ENCODE measurements at places on chromosomes 6 and 20.
A peak's percentile ranks its signal among the peaks of the same experiment; 100 is the strongest.

DNA sequence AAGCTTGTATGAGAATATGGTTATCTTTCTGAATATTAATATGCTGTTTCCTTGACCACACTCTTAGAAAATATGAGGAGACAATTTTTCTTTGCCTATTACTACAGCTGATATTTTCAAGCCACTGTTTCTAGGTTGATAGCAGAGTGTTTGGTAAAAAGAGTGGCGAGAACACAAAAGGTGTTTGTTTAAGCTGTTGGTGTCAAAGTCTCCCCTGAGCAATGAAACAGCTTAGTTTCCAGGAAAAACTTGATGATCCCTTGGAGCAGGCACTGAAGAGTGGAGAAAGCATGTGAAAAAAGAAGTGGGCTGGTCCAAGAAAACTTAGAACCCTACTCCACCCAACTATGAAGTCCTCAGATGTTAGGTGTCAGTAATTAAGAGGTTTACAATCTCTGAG lies 182.7 kb downstream of the TFAP2B start:
- DNase-seq, result no peak

DNA sequence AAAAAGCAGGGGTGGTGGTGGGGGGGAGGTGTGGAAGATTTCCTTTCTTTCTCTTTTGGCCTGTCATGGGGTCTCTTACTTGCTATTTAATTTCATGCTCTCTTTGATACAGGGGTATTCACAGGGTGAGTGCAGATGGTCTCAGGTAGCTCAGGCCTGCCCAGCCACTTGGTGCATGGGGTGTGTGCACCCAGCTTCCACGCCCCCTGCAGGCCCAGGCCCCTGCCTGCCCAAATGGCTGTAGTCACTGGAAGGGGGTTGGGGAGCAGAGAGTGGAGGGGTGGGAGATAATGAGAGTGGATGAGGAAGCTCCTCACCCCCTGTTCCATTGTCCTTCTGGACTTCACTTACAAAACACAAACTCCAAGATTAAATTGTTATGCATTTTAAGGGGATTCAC lies 133.6 kb upstream of the SGK1 start:
- DNase-seq, result no peak

DNA sequence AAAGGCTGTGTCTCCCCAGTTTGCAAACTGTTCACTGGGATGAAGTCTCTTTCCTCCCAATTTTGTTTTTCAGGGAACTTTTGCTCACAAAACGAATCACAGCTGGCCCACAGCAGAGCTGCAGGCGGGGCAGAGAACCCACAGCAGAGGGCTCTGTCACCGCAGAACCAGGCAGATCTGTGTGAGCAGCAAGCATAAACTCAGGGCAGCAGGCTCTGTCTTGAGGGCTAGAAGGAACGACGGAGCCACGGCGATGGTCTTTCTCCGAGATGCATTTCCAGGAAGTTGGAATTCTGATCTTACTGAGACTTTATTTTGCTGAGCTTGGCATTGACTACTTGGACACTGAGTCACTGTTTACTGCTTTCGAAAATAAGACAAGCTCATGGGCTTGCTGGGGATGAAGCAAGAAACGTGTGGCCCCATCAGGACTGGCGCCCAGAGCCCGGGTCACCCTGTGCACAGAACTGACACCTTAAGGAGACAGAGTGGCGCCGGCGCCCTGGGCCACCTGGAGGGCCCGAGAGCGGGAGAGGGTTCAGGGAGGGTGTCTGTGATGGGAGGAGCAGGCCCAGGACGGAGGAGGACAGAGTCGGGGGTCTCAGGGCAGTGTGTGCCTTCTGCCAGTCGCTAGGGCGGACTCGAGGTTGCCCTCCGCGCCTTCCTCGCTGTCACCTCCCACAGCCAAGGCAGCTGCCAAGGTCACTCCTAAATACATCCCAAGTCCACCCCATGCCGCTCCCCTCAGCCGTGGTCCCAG lies 106.3 kb upstream of the NXT1 start:
- DNase-seq, result no peak

- DNase-seq, result peak; percentile 89
Measured at GRCh38 chr20:63178889-63179686, 36.8 kb downstream of the YTHDF1 start.

- DNase-seq, result no peak
Measured at GRCh38 chr20:39016506-39016905, 54.4 kb downstream of the DHX35 start.

DNA sequence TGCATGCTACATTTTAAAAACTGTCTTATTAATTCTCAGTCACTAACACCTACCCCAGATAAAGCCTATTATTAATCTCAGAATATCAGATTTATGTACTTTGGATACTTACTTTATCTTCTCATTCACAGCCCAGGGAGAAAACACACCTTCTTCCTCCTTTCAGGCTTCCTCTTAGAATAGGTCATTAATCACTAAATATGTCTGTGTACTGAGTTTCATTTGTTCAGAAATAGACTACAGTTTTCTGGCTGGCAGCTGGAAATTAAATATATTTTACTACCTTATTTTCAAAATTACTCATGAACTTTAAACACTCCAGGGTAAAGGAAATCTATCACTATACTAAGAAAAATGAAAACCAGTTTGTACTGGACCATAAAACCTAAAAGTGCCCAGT lies 147.7 kb upstream of the DST start:
- DNase-seq, result no peak

- DNase-seq, result no peak
Measured at GRCh38 chr6:37042150-37042549, 36.7 kb downstream of the FGD2 start.

GRCh38 chr6:96465321-96465903 lies 56.2 kb upstream of the UFL1 start:
- no peak for DNase-seq

DNA sequence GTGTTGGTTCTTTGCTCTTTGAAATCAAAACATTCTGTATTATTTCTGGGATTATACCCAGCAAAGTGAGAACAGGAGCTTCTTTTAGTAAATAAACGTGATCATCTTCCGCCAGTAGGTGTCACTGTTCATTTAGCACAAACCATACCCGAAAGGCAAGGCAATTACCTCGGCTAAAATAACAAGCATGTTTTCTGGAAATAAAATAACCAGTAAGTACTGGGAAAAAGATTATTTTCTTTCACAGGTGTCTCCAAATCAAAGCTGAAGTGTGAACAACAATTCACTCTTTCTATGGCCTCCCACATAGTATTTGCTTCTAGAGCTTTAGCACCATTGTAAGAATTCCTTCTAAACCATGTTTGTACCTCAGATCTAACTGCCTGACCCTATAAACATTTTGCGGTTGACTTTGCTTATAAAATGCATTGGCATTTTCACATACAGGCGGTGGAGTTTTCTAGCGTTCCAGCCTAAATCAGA lies 144.6 kb upstream of the AGPAT4 start:
- peak; percentile 94 for DNase-seq

- DNase-seq, result no peak
Measured at GRCh38 chr6:28347119-28347518, 2.6 kb upstream of the ZKSCAN3 start.

DNA sequence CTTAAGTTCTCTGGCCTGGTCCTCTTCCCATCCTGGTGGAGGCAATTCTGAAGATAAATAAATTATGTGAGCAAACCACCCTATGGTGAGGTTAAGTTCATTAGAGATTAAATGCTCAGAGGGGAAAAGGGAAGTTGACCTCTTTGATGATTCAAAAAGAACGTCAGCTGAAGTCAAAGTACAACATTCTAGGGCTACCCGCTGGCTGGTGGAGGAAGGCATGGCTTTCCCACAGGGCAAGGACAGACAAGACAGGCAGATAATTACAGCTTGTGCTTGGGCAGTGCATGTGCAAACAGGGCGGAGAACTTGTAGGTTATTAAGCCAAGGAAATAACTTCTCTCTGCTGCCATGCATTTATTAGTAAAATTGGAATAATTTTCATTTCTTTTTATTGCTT lies 91.0 kb upstream of the SLC24A3 start:
- DNase-seq, result no peak

DNA sequence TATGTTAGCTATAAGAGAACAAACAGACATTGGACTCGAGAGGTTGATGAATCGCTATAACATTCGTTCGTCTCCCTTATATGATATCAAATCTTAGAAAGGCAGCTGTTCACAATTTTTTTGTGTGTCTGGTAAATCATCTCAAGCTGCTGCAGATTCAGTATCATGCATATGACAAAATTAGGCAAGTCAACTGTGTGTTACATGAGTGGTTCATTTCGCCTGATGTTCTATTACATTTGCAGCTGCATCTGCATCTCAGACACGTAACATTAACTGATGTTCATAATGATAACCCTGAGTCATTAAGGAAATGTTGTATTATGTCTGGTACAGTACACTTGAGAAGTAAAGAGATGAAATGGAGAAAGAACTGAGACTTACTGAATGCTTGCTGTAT lies 92.1 kb downstream of the NKAIN2 start:
- peak; percentile 65 for DNase-seq

GRCh38 chr20:58140787-58141425 lies 87.5 kb downstream of the ANKRD60 start:
- DNase-seq, result no peak

- no peak for DNase-seq
Measured at GRCh38 chr6:14450578-14450977, 333.0 kb downstream of the CD83 start.

- DNase-seq, result peak; percentile 84
Measured at GRCh38 chr20:1266167-1266973, at the start of gene SNPH. Gene SNPH, plus strand, starts transcription at chr20:1266294. Its CDS starts 29,946 bp downstream, at chr20:1296240.

- DNase-seq, result no peak
Measured at GRCh38 chr6:132491303-132491702, 21.6 kb downstream of the STX7 start.

DNA sequence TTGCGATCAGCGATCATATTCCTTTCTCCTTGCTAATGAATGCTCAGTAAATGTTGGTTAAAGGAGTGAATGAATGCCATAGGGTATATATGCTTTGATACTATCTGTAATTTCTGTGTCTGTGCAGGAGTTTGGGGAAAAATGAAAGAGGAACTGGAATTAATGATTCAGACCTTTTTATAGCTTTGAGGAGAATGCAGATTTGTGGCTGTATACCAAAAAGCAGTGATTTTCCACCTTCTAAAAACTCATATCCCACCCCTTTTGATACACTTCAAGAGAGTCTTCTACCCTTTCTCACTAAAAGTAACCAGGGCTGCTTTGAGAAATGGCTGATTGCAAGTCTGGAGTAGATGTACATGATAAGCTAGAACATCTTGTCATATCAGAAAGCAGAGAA lies 26.6 kb upstream of the SUMO4 start:
- no peak for DNase-seq
